ENCODE measurements at places on chromosomes 7 and 10.
A peak's percentile ranks its signal among the peaks of the same experiment; 100 is the strongest.

- DNase-seq = no peak
Observed at GRCh38 chr10:112213098-112213823, 29.7 kb upstream of the GPAM start.

GRCh38 chr7:127536741-127537140 lies 48.7 kb downstream of the GCC1 start:
- DNase-seq = no peak

DNA sequence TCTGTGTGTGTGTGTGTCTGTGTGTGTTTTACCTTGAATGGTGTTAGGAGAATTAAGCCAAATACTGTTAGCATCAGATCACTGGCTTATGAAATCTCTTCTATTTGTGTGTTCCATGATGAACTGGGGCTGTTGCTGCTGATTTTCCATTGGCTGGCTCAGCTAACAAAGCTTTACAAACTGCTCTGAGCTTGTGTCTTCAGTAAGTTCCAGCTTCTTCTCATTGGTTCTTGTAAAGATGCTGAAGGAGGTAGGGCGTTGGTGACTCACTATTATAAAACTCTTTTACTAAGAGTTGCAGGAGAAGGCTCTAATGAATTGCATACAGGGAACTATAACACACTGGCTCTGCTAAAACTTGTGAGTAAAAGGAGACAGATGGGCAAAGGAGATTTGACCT lies 136.4 kb upstream of the PRKCQ start:
- DNase-seq = no peak

GRCh38 chr10:4806534-4806933 lies 19.5 kb upstream of the AKR1E2 start:
- no peak for DNase-seq

- DNase-seq = no peak
Observed at GRCh38 chr10:35907548-35907947, 265.5 kb upstream of the FZD8 start.

GRCh38 chr10:127762925-127763324 lies 25.9 kb downstream of the FOXI2 start:
- no peak for DNase-seq

GRCh38 chr7:12389089-12389700 lies 14.5 kb downstream of the VWDE start:
- DNase-seq = peak; percentile 17

- no peak for DNase-seq
Observed at GRCh38 chr10:2117641-2118040, 380.3 kb upstream of the ADARB2 start.

- DNase-seq = no peak
Observed at GRCh38 chr7:90797596-90797995, 201.5 kb downstream of the CDK14 start.

GRCh38 chr10:128660726-128661125 lies 534.5 kb upstream of the MKI67 start:
- no peak for DNase-seq

- no peak for DNase-seq
Observed at GRCh38 chr7:36440880-36441279, 51.2 kb downstream of the ANLN start.

GRCh38 chr10:131072651-131073468 lies 238.7 kb downstream of the TCERG1L start:
- DNase-seq = no peak

DNA sequence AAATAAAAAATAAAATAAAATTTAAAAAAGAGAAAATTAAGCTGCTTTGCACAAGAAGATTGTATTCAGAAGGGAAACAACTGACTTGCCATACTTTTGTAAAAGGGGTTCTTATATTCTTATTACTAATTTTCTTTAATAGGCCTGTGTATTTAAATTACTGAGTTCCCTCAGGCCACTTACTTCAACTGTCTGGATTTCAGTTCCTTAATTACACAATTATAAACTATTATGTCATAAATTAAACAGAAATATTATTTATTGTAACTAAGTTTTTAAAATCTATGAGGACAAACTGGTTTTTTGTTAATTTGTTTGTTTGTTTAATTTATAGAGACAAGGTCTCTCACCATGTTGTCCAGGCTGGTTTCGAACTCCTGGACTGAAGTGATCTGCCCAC lies 22.4 kb upstream of the MICU1 start:
- DNase-seq = no peak

DNA sequence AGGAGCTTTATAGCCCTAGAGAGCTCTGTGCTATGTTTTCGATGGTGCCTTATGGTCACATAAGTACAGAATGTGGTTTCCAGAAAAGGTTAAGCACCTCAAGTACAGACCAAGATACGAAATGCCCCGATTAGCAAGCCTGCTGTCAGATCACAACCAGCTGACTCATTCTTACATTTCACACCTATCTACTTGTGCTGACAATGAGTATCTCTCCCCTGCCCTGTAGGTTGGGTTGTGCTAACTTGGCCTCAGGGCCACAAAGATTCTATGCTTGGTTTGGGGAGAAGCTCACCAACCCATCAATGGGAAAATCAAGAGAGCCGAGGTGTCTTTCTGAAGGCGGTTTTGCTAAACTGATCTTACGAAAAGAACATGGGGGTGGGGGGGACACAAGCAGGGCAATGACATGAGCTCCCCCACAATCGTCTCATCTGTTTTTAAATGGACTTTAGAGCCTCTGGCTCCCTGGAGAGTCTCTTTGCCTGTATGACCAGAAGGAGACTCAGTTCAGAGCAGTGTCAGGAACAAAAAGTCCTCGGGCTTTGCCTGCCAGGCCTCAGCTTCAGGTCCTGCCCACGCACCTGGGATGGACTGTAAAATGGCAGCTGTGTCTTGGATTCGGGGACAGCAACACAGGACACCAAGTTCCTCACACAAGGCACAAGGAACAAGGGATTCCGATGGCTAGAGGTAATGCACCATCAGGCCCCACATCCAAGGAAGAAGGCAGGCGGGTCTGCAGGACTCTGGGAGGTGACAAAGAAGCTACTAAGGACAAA lies 55.1 kb downstream of the FAM53B start:
- DNase-seq = peak; percentile 65

GRCh38 chr7:31814187-31814586 lies 127.2 kb downstream of the PPP1R17 start:
- no peak for DNase-seq

DNA sequence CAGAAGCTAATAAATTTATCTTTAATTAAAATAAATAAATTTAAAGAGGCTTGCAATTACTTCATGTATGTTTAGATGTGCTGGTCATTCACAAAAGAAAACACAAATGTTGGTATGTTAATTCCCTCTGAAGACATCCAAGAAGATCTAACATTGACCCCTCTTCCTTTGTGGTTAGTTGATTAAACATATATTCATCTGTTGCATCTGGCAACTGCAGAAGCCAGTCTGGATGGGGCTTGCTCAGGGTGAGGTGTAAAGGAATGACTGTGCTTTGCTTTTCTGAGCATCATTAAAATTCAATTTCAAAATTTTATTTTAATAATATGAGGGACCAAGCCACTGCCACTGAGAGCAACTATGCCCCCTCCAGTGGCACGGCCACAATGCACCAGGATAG lies 36.4 kb upstream of the FERD3L start:
- no peak for DNase-seq

- peak; percentile 33 for DNase-seq
Observed at GRCh38 chr10:29392376-29393021, 103.6 kb downstream of the LYZL1 start.

DNA sequence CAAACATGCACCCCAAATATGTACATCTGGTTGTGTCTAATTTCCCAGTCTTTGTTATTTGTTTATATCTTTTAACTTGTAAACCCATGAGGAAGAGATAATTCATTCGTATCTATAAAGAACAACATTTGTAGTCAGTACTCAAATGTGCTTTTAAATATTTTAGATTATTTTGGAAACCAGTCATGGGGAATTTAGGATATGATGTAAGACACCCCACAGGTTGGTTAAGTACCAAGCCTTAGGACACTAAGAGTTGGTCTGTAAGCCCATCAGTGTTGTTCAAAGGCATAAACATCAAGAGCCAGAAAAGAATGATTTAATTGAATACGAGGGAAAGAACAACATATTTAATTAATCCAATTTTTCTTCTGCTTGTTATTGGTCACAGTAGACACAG lies 421.1 kb upstream of the SEMA3C start:
- no peak for DNase-seq

GRCh38 chr7:12564996-12565764 lies 5.3 kb upstream of the SCIN start:
- no peak for DNase-seq

- DNase-seq = no peak
Observed at GRCh38 chr7:12683678-12684585, 3.5 kb upstream of the ARL4A start.

- DNase-seq = peak; percentile 39
Observed at GRCh38 chr7:7201578-7202374, 19.4 kb downstream of the C1GALT1 start.

DNA sequence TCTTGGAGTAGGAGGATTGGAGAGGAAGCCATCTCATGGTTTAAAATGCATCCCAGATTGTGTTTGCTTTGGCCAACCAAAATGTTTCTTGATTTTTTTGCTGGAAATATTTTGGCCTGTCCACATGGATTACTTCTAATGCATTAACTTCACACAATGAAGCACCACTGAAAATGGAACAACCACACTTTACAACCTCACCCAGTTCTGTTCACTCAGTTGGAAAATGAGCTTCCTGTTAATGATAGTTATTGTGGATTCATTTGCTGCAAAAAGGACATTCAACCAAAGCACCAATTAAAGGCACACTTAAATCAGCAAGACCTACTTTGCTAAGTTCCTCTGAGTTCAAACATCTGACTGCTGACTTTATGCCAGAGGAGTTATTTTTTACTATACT lies 11.3 kb upstream of the A1CF start:
- no peak for DNase-seq

DNA sequence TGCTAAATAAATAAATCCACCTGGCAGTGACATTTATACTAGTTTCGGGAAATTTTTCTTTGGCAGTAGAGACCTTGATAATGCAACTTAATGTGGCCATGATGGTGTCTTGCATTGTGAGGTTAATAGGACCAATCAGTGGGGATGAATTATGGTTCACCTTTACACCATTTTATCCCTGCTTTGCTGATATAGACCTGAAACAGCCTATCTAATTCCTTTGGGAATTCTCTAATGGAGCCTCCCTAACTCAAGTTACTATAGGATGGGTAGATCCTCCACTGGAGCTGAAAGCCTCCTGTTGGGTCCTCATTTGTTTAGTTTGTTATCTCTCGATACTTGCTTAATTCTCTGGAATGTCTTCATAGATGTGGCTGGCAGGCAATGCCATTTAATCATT lies 276.7 kb downstream of the CNTNAP2 start:
- no peak for DNase-seq

DNA sequence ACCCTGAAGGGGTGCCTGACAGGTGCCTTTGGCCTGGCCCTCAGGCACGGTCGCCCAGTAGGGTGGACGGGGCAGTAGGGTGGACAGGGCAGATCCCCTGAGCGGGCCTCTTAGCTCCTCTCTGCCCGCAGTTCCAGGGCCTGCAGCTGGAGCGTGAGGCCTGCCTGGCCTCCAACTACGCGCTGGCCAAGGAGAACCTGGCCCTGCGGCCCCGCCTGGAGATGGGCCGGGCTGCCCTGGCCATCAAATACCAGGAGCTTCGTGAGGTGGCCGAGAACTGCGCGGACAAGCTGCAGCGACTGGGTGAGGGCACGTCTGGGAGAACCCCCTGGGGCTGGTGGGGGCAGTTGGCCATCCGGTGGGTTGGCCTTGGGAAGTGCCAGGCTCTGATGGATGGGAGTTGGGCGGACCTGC lies 1.7 kb downstream of the VPS37D start:
- no peak for DNase-seq

DNA sequence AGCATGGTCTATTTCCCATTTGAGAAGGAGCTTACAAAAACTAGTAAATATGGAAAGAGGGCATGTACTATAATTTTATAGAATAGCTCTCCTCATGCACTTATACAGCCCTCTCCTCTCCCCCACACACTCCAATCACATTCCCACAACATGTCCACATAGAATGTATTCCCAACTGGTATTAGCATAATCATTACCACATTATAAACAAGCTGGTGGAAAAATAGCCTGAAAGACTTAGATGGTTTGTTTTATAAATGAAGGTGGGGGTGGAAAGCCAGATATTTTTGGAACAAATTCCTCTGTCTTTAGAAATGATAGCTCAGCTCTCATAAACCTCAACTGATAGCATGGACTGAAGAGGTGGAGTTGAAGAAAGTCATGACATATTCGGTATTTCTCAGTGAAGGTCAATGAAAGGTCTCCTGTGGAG lies 410.1 kb downstream of the SUGCT start:
- no peak for DNase-seq

- DNase-seq = no peak
Observed at GRCh38 chr10:1205450-1206030, 149.4 kb downstream of the WDR37 start.

DNA sequence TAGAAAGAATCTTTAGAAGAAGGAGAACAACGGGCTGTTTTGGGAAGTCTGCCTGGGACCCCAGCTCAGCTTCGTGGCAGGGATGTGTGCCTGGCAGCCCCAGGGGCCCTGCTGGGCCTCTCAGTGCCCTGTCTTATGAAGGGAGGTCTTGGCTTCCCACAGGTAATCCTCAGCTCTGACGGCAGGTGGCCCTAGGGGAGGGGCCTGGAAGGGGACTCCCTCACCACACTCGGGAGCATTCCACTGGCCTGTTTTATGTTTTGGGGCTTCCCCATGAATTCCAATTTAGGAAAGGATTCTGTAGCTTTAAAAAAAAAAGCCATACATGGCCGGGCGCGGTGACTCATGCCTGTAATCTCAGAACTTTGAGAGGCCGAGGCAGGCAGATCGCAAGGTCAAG lies 3.0 kb upstream of the DMBT1 start:
- no peak for DNase-seq

GRCh38 chr7:30893357-30893756 lies 18.3 kb upstream of the AQP1 start:
- no peak for DNase-seq

GRCh38 chr10:62851442-62851841 lies 35.3 kb upstream of the EGR2 start:
- peak; percentile 45 for DNase-seq

GRCh38 chr7:6655636-6656385 lies 18.7 kb downstream of the ZNF316 start:
- no peak for DNase-seq

- peak; percentile 66 for DNase-seq
Observed at GRCh38 chr7:149071641-149072437, 18.7 kb downstream of the ZNF786 start.

DNA sequence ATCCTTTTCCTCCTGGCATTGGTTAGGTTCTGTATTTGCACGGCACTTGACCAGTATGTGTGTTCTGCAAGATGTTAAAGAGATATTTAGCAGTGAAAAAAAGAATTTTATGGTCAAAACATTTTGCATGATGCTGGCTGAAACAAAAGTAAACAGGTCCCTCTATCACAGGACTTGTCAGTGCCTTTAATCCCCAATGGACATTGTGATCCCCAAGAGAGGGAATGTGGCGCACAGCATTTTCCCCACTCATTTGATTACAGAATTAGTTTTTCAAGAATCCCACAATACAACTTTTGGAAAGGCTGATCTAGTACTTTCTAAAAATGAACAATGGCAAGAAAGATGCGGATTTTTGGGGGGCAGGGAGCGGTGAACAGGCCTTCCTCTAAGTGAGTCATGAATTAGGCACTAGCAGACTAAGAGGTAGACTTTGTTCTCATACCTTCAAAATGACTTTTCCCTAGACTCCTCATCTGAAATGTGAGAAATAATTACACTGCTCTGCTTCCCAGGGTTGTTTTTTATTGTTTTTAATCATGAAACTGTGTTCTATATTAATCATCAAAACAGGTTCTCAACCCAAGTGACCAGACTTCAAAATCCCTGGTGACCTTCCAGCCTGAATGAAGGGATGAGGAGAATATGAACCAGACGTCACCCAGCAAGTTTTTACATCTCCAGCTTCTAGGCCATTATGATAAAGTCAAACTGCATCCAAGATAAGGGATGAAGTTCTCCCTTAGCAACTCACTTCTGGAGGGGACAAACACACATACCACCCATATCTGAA lies 8.6 kb downstream of the FBXW4 start:
- no peak for DNase-seq

All from activated CD4-positive, alpha-beta T cell treated with anti-CD3 and anti-CD28 coated beads, Interleukin-2, amount 50 U/mL, for 48 hours (primary cell).